ENCODE measurements at places on chromosomes 1 and 21.

DNA sequence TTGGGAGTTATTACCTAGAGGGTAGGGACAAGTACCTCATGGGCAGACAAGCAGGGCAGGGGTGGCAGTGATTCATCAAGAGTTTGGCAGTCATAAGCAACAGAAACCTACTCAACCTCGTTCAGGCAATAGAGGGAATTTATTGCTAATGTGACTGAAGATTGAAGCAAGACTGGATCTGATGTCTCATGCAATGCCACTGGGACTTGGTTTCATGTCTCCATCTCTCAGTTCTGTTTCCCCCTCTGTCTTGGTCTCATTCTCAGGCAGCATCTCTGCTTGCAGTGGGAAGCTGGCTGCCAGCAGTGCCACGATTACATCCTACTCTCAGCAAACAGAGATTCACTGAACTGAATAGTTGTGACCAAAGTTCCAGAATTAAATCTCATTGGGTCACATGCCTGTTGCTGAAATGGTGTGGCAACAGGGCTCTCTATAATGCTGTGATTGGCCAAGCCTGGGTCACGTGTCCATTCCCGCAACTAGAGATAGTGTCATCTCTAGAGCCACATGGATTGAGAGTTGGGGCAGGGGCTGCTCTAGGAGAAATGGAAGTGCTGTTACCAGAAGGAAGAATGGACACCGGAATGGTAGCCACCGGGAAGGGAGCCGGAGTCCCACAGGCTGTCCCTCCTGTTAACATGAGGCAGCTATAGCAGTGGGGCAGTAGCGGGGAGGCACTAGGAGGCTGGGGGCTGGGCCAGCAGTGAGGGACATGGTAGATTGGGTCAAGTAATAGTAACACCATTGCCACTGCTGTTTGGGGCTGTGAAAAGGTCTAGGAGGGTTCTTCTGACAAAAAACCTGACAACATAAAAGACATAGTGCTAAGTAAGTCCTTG is 3.9 kb upstream of the CDC42 start:
- DNase-seq = no peak

GRCh38 chr1:99264201-99265021 is at the start of gene PLPPR4:
PLPPR4 (plus strand) TSS chr1:99264492; CDS start chr1:99264594, 102 bp downstream.
- DNase-seq = peak; percentile 36

DNA sequence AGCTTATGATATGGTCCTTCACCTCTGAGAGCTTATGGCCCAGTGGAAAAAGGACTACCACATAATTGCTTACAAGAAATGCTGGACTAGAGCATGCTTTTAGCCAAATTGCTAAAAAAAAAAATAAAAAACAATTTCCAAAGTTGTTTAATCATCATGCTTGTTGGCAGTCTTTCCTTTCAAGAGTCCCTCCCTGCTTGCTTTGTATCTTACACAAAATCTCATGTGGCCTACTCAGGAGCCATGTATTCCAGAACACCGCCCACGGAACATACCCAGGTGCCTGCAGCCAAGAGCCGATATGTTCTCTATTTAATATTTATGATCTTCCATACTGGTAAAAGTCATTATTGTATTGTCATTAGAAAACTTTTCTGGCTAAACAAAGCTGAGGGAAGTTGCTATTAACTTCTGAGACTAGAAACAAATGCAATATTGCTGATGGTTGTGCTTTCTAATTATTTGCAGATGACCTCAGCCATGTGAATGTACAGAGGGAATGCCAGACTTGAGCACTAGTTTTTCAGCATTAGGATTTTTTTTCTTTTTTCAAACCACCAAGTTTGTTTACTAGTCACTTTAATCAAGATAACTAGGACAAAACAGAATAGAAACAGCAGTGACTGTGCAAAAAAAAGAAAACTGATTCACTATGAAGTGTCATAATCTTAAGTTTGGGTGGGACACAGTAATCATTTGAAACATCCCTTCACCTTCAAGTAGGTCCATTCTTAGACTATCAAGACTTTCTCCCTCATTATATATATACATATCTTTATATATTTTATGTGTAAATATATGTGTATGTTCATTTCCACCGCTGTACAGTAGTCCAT is 129.3 kb upstream of the GORAB start:
- no peak for DNase-seq

- DNase-seq = no peak
Observed at GRCh38 chr21:42289926-42290325, 25.3 kb downstream of the TFF3 start.

DNA sequence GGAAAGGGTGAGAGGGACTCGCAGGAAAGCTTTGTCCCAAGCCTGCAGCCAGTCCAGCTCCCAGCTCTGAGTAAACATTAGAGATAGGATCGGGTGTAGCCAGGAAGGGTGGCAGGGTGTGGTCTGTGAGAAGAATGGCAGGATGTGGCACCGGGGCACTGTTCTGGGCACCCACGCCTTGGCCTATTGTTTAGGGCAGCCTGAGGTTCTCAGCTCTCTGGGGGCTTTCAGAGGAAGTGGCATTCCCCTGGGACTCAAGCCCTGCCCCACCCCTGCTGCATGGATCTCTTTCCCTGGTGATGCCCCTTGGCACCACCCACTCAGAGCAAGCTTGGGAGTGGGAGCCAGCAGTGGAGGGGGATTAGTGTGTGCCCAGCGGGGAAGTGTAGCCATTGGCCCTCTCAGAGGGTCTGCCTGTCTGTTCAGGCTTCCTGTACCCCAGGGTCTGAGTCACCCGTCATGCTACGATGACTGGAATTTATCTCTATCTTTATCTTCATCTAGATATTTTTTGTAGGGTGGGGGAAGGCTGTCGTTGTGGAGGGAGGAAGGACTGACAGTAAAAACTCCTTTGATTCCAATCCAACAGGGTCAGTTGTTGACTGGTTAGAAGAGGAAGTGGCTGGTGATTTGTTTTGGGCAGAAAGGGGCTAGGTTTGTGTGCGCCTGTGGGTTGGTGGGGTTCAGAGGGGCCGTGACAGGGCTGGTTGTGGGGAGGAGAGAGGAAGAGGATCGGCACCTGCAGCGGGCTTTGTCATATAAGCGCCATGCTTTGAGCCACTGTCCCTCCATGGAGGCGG is 31.6 kb downstream of the SOX13 start:
- DNase-seq = no peak

GRCh38 chr21:45478816-45479669 is 63.2 kb downstream of the SLC19A1 start:
- no peak for DNase-seq
